ENCODE measurements at places on chromosomes 7 and 10. TPM values are rescaled to one million over a fixed set of nuclear protein-coding genes. Genes with fewer than 3 reads are reported as not detected.

Gene PRSS37
- not detected for total RNA-seq

Gene NPC1L1
- 61.3 TPM for total RNA-seq

Gene VSIR
- total RNA-seq: 83.9 TPM

Gene CHAT
- 0.86 TPM for total RNA-seq

Gene MYH16
- total RNA-seq: 0.32 TPM

Gene METTL27
- total RNA-seq: 3.1 TPM

Gene THSD7A
- 15.0 TPM for total RNA-seq

Gene LEP
- total RNA-seq: not detected

Gene GIMAP1
- 5.1 TPM for total RNA-seq

Gene INSYN2A
- not detected for total RNA-seq

Gene EBLN1
- not detected for total RNA-seq

Gene HGF
- total RNA-seq: 8.0 TPM

Gene ELAPOR2
- 10.9 TPM for total RNA-seq

- no peak for DNase-seq
These were observed 49.4 kb downstream of the CXCL12 start for GRCh38 chr10:44335330-44336021.

GRCh38 chr10:24449321-24449740, 240.4 kb downstream of the KIAA1217 start:
- no peak for DNase-seq

- DNase-seq: no peak
These were observed 335.4 kb upstream of the ANKRD30A start for GRCh38 chr10:36789974-36790373.

- DNase-seq: no peak
These were observed 148.1 kb upstream of the CELF2 start for GRCh38 chr10:10869592-10869991.

DNA sequence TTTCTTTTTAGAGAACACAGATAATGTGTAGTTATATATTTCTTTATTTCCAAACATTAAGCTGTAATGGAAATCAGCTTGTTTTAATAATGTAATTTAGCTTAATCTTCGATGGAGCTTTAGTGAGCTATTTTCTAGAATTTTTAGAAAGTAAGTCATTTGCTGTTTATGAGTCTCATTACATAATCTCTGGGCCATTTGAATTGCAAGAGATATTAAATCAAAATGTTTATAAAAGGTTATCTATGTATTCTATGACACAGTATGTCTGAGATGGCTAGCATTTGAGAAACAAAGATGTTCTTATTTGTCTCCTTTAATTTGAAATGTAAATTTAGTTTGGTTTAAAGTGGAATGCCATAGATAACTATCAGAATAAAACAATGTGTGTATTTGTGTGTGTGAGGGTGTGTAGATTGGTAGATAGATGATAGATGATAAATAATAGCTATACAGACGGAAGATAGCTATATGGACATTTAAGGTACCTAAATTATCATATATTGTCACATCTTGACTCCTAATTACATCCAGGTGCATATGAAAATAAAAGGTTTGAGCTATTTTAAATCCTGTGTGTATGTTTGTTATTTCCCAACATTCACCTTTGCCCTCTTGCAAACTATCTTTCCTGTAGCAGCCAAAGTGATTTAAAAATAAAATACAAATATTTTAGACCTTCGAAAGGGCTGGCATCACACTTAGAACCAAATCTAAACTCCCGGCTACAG, 478.0 kb upstream of the KLF6 start:
- no peak for DNase-seq

GRCh38 chr7:2687338-2687869, 598 bp upstream of the AMZ1 start:
- no peak for DNase-seq

GRCh38 chr7:134220236-134220635, 93.1 kb downstream of the LRGUK start:
- no peak for DNase-seq

DNA sequence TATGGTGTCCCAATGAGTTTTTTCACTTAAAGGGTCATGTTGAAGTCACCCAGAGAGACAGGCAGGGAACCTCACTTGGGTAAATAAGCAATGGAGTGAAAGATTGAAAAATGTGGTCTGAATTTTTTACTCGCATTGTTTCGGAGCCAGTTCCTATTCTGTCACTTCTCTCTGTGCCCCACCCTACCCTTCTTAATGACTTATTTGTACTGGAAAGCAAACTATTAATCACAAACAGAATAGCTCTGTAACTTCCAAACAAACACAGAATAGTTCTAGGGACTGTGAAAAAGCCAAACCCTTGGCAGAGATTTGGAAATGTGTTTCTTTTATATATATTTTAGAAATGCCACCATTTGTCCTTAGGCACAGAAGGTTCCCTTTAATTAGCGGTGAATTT, 76.0 kb downstream of the LRMDA start:
- DNase-seq: no peak

GRCh38 chr10:12418725-12419261, 69.4 kb downstream of the CAMK1D start:
- no peak for DNase-seq

DNA sequence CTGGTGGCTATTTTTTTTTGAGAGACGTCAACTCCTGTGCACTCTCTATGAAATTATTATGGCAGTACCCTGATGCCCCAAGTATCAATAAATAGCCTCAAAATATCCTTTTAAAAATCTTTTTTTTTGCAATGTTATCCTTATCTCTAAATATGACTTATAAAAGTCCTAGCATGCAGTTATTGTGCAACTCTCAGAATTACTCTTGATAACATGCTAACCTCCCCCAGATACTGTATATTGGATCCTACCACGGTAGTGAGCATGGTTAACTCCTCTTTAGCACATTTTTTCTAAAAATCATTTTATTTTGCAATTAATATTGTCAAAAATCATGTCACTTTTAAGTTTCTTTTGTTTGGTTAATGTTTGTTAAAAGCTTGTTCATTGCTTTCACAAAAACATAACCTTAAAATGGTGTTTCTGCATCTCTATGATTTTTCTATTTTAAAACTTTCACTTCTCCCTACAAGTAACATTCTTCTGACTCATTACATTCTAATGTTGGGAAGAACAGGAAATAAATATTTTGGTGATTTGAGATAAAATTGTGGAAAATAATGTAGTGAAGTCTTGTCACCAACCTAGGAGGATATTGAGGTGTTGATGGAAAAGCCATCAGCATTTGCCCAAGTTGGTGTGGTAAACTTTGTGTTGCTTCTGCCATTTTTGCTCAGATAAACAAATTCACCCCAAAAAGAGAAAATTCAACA, 42.1 kb upstream of the ADRA2A start:
- DNase-seq: no peak

GRCh38 chr10:62869958-62870357, 53.8 kb upstream of the EGR2 start:
- DNase-seq: no peak

- DNase-seq: no peak
These were observed 191.7 kb upstream of the IMMP2L start for GRCh38 chr7:111753968-111754367.

GRCh38 chr10:113822174-113822573, 31.7 kb downstream of the DCLRE1A start:
- DNase-seq: no peak

DNA sequence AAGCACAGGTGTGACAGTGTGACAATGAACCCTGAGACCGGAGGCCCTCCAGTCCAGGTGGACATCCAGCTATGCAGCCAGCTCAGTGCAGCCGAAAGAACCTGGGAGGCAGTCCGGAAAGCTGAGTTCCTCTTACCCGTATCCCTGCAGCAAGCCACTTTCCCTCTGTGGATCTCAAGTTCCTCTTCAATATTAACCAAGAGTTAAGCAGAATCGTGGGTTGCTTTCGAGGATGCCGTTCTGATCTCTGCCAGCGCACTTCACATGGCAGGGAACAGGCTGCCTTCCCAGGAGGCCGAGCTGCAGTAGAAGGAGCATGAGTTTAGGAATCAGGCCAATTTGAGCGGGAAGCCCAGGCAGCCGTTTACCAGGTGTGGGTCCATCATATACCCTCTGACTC, 591.6 kb downstream of the SDK1 start:
- DNase-seq: no peak

DNA sequence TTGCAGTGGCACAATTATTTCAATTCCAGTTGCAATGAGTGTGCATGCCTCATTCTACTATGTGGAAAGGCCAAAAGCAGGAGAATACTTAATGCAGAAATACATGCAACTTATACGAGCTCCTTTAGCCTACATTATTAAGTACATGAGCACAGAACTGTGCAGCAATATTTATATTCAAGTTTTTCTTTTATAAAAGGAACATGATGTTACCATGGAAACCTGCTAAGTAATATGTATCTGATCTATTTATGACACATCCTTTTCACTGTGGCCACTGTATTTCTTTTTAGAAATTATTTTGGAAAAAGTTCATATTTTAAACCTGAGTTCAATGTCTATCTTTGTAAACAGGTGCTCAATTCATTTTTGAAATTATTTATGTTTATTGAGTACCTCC, 88.9 kb downstream of the ELAPOR2 start:
- DNase-seq: no peak

DNA sequence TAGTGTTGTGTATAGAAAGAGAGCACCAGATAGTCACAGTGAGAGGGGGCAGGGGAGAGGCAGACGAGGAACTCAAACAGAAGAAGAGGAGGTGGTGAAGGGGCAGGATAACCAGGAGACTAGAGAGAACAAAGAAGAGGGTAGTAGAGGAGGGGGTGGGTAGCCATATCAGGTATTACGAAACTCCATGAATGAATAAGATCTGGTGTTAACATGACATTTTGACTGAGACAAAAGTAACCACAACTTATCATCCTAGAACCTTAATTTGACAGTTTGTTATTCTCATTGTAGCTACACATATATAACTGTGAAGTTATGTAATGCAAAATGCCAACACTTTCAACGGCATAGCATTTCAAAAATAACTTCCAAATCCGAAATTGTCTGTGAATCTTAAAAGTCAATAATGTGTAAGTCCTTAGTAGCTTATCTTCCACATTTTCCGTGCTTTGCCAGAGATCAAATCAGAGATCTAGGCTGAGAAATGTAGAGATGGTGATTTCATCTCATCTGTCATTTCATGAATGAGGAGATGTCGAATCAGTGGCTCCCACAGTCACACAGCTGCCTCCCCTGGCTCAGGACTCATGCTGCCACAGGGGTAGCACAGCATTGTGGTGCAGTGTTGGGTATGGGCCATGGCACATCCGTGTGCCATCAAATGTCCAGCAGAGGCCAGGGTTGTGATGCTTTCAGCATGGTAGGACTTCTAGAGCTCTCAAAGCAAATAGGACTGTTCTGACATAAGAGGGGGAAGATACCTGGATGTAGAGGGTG, 202.1 kb downstream of the HECW1 start:
- DNase-seq: no peak

DNA sequence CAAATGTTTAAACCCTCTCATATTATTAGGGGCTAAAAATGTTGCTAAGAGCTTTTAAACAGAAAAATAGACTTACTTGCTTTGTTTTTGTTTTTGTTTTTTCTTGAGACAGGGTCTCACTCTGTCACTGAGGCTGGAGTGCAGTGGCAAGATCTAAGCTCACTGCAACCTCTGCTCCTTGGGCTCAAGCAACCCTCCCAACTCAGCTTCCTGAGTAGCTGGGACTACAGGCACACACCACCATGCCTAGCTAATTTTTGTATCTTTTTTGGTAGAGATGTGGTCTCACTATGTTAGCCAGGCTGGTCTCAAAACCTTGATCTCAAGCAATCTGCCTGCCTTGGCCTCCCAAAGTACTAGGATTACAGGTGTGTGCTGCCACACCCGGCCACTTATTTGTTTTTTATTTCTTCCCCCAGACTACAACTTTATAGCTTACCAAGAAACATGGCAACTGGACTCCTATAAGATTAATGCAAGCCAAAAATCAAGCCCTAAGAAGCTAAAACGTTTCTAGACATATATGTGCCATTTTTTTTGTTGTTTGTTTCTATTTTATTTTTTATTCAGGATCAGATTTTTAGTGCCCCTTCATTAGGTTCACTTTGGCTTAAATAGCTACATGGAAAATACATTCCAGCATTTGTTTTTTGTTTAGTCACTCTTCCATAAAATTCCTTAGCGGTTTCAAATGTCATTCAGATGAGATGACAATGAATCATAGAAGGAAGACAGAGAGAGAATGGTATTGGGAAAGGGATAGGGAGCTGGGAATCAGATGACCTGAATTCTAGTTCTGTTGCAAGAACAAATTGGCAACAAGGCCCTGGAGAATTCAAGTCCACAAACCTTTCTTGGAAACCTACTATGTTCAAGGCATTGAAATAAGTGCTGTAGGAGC, 163.4 kb upstream of the MKLN1 start:
- no peak for DNase-seq

DNA sequence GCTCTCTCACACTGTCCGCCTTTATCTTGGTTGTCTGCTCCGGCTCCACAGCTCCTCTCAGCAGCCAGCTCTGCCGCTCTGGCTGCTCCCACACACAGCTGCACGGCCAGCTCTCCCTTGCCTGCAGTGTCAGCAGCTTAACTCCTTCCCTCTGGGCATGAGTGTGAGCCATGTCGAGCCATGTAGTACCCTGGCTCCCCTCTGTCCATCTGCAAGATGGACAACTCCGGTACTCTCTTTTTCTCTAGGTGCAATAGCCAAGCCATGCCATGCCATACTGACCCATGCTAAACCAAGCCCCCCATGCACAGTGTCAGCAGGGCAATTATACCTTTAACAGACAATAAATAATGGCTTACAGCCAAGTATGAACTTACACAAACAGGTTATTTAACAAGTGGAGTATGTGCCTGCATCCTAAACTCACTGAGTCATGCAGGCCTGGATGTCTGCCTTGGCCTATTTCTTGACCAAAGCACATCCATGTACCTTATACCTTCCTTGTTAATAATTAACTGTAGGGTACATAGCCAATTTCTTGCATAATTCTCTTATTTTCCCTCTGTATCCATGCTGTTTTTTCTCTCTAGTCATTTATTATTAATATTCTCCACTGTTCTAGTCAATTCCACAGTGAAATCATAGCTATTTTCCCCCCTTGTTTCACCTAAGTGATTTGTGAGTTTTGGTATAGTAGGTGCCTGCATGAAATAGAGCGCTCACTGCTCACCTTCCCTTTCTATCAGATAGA, 170.9 kb downstream of the CDK14 start:
- peak; percentile 80 for DNase-seq

GRCh38 chr7:101705331-101705730, 76.2 kb upstream of the MYL10 start:
- no peak for DNase-seq

- no peak for DNase-seq
These were observed 87.4 kb upstream of the PIP4K2A start for GRCh38 chr10:22801785-22802184.

DNA sequence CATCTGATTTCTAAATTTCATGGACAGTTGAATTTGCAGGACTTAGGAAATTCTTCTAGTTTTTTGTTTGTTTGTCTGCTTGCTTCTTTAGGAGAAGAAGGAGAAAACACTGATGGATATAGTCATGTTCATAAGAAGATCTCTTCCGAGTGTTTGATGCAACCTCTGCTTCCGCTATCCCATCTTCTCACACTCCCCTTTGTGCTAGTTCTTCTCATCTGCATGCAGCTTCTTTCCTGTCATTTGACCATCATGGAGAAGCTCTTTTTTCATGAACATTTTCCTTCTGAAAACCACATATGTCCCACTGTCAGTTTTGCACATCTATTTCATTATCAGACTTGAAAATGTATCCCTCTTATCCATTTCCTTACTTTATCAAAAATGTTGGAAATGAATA, 346.9 kb upstream of the PRKCQ start:
- no peak for DNase-seq
